Activated naive CD4-positive, alpha-beta T cell treated with anti-CD3 and anti-CD28 coated beads, Interleukin-2, amount 50 U/mL, for 16 hours (primary cell): ENCODE measurements at places on chromosomes 7 and 10.

DNA sequence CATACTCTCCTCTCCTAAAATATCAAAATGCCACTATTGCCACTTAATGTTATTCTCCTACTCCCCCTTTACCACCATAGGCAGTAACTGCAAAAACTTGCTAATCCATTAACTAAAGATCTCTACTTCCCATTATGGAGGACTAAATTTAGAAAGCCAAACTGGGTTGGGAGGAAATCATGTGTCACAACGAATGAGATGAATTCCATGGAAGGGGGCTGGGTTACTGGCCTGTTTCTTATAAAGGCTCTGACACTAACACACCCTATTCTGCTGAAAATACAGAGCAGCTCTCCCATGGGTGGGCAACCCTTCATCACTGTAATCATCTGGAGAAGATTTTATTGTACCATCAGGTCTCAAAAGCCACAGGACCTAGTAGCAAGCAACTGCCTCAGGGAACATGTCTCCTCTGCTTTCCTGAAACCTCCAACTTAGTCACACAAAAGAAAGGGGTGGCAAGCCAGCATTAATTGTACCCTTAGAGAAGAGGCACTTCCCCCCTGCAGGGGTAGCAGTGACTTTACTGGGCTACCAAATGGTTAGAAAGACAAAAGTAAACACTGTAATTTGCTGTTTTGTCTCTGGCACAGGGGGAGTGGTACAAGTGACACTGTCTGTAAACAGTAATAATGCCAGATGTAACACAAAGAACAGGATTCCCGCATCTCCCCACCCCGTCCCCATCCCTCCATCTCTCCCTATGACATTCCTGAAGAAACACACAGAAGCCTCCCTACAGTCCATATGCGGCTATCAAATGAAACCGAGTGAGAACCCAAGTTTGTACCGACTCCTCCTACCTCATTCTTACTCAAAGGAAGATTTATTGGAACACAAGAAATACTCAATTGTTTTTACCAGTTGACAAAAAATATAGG, 81.6 kb downstream of the ARMH3 start:
- DNase-seq = no peak

DNA sequence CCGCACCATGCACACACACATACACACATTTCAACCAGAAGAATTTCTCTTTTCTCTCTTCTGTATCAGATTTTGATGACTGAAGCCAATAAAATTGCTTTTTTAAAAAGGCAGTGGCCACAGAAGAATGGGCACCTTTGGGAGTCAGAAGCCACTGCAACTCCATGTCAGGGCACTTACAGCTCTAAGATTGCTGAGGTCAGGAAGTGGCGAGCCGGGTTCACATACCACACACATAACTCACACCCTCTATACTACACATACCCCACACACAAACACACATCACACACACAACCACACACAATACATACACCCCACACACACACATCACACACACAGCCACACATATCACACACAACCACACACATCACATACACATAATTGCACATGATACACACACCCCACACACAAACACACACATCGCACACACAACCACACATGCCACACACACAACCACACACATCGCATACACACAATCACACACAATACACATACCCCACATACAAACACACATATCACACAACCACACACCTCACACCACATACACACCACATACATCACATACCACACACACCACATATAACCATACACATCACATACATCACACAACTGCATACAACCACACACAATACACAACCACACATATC, 31.2 kb downstream of the GPRIN2 start:
- no peak for DNase-seq

GRCh38 chr10:28600056-28600455, 67.1 kb downstream of the WAC start:
- no peak for DNase-seq

- no peak for DNase-seq
These were observed 299.0 kb upstream of the MBL2 start for GRCh38 chr10:53071505-53072125.

DNA sequence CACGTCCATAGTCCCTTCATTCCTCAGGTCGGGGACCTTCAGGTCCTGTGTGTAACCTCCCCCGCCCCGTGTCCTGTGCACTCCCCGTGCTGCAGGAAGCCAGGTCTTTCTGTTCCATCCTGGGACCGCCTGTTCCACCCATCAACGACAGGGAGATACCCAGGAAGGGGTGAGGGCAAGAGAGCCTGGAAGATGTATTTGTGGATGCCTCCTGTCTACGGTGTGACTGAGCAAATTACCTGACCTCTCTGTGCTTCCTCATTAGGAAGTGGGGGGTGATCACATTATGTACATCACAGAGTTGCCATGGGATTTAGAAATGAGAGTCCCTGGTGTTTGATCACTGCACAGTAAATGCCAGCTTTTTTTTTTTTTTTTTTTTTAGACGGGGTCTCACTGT, 46.3 kb downstream of the GRID2IP start:
- no peak for DNase-seq

- DNase-seq = no peak
These were observed 24.5 kb upstream of the EEPD1 start for GRCh38 chr7:36128448-36129047.

GRCh38 chr7:6590645-6591110, 857 bp downstream of the INTS15 start:
- DNase-seq = no peak

GRCh38 chr7:28954946-28955345, 3.2 kb downstream of the TRIL start:
- DNase-seq = no peak

DNA sequence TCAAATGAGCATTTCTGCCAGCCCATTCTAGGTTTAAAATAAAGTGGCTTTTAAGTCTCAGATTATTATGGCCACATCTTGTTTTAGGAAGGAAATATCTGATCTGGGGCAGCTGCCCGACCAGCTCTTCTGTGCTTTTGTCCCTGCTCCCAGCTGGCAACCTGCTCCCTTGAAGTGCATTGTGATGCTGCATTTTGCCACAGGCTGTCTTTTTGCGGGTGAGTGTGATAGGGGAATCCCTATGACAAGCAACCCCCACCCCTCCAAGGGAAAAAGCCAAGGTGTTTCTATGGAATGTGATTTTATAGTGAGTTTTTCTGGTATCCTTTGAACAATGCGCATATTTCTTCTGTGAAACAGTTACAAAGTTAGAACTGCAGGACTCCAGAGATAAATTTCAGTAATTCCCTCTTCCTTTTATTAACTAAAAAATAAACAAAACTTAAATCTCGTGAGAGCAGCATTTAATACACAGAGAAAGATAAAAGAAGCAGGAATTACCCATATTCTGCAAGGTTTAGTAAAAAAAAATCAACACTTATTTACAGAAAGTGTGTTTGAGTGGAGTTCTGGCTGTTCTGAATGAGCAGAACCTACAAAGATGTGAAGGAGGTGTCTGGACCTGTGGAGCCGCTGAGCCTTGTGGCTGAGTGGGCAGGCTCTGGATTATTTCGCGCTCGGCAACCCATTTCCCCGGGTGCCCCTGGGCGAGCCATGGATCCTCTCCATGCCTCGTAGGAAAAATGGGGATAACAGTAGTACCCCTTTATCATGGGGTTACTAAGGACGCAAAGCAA, 10.1 kb upstream of the HPS1 start:
- no peak for DNase-seq

- DNase-seq = no peak
These were observed 26.0 kb upstream of the ITGA8 start for GRCh38 chr10:15745751-15746150.

DNA sequence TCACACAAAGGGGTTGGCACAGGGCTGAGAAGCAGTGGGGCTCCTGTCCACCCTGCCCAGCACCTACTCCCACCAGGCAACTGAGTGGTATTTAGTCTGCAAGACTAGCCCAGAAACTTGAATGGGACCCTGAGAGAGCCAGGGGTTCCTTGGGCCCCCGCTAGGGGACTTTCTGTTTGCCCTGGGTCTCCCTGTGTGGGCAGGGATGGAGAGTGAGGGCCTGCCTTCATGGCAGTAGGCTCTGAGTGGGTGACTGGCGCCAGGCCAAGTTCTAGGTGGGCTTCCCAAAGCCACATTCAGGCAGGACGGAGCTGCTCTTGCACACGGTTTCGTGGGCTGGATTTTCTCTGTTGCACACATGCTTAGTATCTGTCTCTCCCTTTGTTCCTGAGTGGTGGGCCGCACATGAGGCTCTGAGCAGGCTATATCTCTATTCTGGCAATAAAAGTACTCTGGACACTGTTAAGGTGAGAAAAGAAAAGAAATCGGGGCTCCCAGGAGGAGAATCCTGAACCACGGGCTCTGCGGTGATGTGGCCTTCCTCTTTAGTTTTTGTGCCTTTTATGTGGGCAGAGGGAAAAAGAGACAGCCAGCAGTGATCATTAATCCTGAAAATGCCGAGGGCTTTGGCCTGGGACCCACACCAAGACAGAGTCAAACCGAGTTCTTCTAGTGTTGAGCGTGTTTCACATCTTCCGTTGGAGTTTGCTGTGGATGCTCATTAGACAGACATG, 26.9 kb downstream of the IL2RA start:
- no peak for DNase-seq

GRCh38 chr7:146754385-146754784, 637.8 kb downstream of the CNTNAP2 start:
- no peak for DNase-seq
